ENCODE measurements at places on chromosomes 11 and 22.

DNA sequence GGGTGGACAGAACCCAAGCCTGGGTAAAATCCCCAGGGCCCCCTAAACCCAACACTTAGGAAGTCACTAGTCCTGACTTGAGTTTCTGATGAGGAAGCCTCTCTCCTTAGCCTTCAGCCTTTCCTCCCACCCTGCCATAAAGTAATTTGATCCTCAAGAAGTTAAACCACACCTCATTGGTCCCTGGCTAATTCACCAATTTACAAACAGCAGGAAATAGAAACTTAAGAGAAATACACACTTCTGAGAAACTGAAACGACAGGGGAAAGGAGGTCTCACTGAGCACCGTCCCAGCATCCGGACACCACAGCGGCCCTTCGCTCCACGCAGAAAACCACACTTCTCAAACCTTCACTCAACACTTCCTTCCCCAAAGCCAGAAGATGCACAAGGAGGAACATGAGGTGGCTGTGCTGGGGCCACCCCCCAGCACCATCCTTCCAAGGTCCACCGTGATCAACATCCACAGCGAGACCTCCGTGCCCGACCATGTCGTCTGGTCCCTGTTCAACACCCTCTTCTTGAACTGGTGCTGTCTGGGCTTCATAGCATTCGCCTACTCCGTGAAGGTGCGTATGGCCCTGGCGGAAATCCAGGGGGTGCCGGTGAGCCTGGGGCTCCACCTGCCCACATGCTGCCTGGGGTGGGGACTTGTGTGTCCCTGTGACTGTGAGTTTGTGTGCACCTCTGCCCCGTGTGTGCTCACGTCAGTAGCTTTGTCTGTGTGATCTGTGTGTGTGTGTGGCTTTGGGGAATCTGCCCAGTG, at the start of gene IFITM1:
IFITM1 (plus strand) TSS at position 254 of the 767 bp plus-strand sequence; CDS start at position 385, 131 bp downstream.
- DNase-seq: no peak

- no peak for DNase-seq
Measured at GRCh38 chr11:96265220-96265737, 77.7 kb downstream of the MAML2 start.

DNA sequence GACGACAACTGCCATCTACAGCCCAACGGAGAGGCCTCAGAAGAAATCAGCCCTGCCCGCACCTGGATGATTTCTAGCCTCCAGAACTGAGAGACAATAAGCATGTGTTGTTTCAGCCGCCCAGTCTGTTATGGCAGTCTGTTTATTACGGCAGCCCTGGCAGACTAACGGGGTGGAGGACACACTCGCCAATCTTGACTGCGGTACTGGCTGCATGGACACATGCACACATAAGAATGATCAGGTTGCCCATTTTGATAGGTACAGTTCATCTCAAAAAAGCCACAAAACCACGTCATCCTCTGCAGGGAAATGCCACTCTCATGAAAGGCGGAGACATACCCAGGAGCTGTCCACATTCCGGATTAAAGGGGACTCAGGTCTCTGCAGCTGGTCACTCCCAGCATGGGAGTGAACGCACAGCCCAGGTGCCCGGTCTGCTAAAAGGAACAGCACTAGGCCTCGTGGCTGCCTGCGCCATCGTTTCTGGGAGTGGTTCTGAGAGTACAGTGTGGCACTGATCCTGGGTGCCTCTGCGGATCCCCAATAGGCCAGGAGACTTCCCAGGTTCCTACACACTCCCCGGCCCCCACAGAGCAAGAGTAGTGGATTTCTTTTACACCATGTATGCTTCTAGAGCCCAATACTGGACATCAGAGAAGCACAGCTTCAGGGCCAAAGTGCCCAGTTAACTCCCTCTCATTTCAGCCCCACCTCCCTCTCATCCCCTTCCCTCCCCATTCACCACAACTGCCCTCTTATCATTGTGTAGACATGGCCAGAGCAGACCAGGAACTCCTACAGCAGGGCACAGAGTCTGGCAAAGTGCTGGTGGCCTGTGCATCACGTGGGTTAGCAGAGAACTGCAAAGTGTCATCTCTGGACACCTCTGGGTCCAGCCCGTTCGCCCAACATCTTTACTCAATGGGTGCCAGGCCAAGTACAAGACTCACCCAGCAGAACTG, 11.7 kb upstream of the COMT start:
- no peak for DNase-seq

DNA sequence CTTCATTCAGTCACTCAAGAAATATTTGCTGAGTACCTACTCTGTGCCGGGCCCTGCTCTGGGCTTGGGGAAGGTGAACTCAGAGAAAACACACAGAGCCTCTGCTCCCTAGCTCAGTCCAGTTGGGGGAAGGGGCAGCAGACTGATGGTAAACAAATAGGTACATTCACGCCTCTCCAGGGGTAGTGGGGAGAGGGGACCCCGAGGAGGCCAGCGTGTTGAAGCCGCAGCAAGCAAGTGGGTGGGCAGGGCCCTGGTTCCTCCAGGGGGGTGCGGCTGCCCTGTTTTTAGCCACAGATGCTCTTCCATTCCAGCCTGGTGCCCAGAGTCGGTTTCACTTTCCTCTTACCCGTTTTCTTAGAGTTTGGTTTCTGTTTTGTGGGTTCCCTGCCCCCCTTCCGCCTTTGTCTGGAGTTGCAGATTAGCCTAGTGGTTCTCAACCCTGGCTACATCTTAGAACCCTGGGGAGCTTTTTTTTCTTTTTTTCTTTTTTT, 8.7 kb downstream of the DRAP1 start:
- DNase-seq: no peak

GRCh38 chr11:86255896-86256295, 11.3 kb downstream of the EED start:
- no peak for DNase-seq

DNA sequence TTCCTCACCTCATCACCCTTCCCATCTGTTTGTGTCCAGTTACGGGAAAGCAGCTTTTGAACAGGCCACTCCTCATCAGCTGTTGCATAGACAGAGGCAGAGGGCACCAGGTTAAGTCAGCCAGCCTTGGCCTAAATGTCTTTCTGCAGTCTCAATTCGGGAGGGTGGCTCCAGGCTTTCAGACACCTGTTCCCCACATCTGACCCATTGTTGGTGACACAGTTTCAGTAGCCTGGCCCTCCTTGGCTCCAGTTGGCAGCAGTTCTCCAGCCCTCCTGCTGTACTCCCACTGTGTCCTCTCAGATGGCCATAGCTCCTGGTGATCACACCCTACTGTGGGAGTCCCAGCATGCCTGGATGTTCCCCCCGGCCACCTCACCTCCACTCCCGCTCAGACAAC, 70.8 kb upstream of the MYOD1 start:
- DNase-seq: no peak

- DNase-seq: no peak
Measured at GRCh38 chr11:12134236-12134585, 23.8 kb downstream of the MICAL2 start.

- no peak for DNase-seq
Measured at GRCh38 chr22:19638282-19639015, 75.9 kb upstream of the SEPTIN5 start.

DNA sequence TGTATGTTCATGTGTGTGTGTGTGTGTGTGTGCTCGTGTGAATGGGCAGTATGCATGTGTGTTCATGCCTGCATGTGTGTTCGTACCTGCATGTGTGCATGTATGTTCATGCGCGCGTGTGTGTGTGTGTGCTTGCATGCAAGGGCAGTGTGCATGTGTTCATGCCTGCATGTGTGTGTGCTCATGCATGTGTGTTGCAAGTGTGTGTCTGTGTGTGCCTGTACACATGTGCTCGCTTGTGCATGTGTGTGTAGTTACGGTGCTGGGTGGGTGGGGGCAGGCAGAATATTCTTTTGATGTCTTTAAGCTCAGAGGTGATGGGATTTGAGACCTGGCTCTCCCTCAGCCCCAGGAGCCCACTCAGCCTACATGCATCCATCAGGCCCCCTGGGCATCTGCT, 822.1 kb downstream of the BRD1 start:
- no peak for DNase-seq

GRCh38 chr11:1834779-1835670, at the start of gene SYT8:
Gene SYT8, plus strand, starts transcription at chr11:1834990. Its CDS starts 116 bp downstream, at chr11:1835106.
- DNase-seq: no peak

DNA sequence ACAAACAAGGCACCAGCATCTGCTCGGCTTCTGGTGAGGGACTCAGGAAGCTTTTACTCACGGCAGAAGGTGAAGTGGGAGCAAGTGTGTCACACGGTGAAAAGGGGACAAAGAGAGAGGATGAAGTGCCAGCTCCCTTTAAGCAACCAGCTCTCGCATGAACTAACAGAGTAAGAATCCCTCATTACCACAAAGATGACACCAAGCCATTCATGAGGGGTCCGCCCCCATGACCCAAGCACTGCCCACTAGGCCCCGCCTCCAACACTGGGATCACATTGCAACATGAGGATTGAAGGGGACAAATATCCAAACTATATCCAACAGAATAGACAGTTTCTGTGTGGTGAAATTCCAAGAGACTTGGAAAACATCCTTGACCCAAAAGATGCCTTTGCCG, 198.2 kb upstream of the POU2AF2 start:
- no peak for DNase-seq

GRCh38 chr11:17642980-17643379, 76.4 kb upstream of the MYOD1 start:
- no peak for DNase-seq

DNA sequence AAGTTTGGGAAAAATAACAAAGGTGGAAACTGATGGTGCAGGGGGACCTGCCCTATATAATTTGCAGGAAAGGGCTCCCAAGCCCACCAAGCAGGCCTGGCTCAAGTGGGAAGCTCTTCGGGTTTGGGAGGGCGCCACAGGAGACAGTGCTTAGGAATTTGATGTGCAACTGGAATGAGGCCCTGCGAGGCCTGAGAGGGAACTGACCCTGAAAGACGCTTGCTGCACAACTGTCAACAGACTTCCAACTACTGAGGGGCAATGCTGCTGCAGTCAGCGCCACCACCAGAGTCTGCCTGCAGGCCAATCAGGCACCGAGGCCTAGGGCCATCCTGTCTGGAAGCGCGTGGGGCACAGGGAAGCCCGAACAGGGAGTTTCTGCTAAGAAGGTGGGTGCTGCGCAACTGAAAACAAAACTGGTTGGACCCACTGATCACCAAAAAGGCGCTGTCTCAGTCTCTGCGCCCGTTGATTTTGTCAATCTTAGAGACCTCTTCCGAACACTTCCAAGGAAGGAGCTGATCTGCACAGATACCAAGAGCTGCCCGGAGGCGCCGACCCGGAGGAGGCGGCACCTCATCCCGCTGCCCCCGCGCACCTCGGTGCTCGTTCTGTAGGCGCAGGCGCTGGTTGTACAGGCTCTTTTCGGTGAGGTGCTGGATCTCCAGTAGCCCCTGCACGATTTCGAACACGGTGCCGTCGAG, 667 bp downstream of the DGCR6L start:
- DNase-seq: no peak

DNA sequence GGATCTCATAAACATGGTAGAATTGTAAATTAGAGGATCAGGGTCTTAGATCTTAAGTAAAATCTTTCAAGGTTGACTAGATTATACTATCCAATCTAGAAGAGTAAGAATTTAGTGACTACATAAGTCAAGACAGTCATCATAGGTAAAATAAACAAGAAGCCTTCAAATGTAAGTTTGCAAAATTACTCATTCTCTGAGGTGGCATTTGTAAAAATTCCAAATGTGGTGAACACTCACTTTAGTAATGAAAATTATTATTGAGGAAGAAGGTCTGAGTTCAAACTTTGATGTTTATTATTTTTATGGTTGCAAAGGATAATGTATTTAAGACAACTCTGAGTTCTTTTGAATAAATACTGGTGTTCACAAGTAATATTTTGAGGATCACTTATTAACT, 4.6 kb downstream of the HYLS1 start:
- DNase-seq: no peak

GRCh38 chr11:13440100-13440855, 22.7 kb downstream of the BTBD10 start:
- no peak for DNase-seq

GRCh38 chr11:60512651-60513225, 2.5 kb upstream of the MS4A13 start:
- DNase-seq: no peak

DNA sequence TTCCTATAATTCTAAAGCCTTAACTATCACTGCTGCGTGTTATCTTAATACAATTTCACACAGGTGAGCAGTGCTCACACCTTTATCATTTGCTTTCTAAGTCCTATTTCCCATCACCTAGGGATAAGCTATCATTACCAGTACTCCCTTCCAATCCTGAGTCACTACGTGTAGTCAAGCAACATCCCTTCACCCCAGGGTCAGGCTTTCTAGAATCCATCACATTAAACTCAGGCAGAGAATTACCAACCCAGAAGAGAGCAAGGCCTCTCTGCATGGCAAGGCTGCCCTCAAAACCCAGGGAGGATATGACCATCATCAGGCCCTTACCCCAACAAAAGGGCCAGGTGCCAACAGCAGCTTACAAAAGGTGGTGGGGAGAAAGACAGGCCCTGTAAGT, 9.8 kb downstream of the PACSIN2 start:
- DNase-seq: no peak

- DNase-seq: peak; percentile 53
Measured at GRCh38 chr22:45096256-45096907, 67.3 kb upstream of the NUP50 start.

DNA sequence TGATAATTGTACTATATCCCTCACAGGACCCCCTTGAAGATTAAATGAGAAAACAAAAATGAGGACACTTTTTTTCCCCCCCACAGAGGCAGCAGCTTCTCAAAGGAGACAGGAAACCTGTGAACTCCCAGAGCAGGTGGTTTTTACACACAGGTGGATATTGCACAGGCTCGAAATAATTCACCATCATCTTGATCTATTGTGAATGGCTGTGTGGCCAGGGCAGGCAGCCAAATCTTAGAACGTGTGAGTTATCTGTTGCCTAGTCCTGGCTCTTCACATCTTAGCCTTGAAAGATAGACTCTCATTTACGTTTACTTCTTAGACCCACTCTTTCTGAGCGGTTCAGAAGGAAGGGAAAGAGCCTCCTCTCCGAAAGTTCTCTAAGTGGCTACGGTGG, 23.5 kb downstream of the PPFIBP2 start:
- DNase-seq: no peak

Data from PC-9 (cell line).